NCI-H2029 (cell line): ENCODE measurements at places on chromosomes 6 and 20.

DNA sequence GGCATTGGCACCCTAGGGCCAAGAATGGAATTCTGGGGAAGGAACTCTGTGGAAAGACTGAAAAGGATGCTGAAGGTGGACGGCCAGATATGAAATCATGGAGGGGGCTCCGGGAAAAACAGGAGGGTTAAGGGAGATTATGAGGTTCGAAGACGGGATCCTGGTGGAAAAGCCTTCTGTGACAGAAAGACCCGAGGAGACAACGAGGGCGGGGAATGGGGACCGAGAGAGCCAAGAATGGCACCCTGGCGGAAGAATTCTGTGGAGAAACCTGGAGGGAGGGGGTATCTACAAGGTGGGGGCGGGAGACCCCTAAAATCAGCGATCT lies 426 bp downstream of the TRMT6 start:
- DNase-seq: no peak

DNA sequence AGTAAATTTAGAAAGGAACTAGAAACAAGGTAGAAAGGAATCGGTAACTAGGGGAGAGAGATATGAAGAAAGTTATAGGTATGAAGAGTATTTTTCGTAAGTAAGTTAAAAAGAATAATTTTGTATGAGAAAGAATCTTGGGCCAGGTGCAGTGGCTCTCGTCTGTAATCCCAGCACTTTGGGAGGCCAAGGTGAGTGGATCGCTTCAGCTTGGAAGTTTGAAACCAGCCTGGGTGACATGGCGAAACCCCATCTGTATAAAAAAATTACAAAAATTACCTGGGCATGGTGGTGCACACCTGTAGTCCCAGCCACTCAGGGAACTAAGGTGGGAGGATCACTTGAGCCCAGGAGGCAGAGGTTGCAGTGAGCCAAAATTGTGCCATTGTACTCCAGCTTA lies 42.0 kb downstream of the TCP11 start:
- DNase-seq: no peak

DNA sequence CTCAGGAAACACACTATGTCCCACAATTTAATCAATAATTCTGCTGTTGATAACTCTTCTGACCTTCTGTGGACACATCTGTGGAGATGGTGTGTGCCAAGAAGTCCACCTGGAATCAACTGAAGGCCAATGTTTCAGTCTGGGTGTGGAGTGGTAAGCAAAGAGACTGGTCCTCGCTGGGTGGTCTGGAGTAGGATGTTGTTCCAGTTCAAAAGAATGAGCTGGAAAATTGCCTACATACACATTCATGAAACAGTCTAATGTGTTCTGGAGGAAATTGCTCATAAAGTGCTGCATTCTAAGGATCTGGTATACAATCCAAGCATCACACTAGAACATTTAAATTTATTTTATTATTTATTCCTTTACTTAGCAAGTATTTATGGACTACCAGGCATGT lies 33.9 kb upstream of the TBX18 start:
- DNase-seq: no peak

GRCh38 chr20:63746751-63747315 lies 7.3 kb downstream of the SLC2A4RG start:
- no peak for DNase-seq

GRCh38 chr6:31794866-31795615 lies 511 bp downstream of the VARS1 start:
- DNase-seq: peak; percentile 59

DNA sequence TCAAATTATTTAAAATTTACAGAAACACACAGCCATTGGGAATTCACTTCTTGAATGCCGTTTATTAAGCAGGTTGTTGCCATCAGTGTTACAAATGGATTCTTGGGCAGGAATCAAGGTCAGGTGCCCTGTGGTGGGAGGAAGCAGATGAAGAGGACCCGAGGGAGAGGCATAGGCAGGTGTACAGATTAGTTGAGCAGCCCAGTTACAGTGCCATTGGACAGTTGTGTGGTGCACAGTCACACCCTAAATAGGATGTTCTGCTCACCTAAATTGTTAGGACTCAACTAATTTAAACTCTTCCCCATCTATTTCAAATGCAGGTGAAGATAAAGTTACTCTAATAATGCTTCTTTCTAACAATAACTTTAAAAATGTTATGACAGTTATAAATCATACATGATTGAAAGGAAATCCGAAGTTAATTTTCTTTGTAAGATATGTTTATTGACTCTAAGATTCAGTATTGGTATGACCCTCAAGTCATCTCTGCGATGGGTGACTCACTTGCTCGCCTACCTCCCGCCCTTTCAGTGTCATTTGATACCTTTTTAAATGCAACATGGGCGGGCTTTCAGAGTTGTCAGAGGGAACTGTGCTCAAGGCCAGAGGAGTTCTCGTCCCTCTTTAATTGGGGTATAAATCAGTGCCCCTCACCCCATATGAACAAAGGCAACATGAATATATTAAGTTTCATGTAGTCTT lies 35.1 kb downstream of the DSE start:
- DNase-seq: no peak

DNA sequence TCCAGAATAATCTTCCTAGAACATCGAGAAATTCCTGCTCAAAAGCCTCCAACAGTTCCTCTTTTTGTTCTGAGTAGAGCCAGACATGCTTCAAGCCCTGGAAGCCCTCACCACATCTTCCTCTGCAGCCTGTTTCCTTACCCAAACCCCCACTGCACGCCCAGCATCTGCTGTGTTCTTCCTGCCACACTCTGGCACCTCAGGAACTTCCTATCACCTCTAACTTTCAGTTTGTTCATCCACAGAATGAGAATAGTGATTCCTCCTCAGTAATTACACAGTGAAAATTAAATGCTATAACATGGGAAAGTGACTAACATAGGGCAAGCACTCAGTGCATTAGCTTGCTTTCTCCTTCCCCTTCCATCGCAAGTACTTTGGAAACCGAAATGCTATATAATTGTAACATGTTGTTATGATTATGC lies 26.3 kb downstream of the C6orf89 start:
- no peak for DNase-seq

GRCh38 chr6:137167702-137168377 lies 5.6 kb downstream of the IL22RA2 start:
- no peak for DNase-seq

- peak; percentile 50 for DNase-seq
These were observed 144.2 kb downstream of the EYA2 start for GRCh38 chr20:47038566-47039560.

DNA sequence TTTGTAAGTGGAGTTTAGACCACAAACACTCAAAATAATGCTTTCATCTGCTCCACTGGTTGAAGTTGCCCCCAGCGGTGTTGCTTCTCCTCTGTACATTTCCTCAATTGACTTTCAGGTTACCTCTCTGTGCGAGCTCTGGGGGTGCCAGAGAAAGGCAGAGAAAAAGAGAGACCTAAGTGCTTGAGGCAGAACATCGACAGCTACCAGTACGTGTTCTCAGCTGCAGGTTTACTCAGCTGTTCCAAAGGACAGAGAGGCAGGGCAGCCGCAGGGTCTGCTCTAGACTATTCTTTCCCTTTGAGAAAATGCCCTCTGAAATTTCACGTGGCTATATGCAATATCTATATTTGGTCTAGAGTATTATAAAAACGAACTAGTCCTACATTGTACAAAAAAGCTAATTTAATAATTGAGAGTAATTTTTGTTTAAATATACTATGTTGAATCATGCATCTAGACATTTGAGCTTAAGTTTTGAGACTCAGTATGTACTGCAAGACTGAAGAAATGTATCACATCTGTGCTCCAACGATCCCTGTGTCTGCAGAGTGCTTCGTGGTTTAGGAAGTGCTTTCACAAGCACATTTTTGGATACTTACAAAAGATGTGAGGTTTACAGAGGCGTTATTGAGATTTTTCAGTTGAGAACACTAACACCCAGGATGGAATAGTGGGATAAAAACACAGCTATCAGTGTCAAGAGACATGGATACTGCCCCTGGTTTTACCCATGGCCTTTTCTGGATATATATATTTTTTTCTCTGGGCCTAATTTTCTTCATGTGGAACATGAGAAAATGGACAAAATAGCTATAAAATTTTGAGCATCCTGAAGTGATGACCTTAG lies 453.6 kb upstream of the FLRT3 start:
- DNase-seq: no peak

GRCh38 chr20:41018153-41018552 lies 10.5 kb upstream of the TOP1 start:
- no peak for DNase-seq

GRCh38 chr6:54718541-54719023 lies 128.0 kb upstream of the FAM83B start:
- peak; percentile 59 for DNase-seq

GRCh38 chr6:161496941-161497340 lies 223.1 kb upstream of the AGPAT4 start:
- DNase-seq: no peak

- DNase-seq: no peak
These were observed 4.3 kb downstream of the MEI4 start for GRCh38 chr6:77656999-77657764.

GRCh38 chr20:52031563-52032303 lies 159.8 kb downstream of the ZFP64 start:
- no peak for DNase-seq

DNA sequence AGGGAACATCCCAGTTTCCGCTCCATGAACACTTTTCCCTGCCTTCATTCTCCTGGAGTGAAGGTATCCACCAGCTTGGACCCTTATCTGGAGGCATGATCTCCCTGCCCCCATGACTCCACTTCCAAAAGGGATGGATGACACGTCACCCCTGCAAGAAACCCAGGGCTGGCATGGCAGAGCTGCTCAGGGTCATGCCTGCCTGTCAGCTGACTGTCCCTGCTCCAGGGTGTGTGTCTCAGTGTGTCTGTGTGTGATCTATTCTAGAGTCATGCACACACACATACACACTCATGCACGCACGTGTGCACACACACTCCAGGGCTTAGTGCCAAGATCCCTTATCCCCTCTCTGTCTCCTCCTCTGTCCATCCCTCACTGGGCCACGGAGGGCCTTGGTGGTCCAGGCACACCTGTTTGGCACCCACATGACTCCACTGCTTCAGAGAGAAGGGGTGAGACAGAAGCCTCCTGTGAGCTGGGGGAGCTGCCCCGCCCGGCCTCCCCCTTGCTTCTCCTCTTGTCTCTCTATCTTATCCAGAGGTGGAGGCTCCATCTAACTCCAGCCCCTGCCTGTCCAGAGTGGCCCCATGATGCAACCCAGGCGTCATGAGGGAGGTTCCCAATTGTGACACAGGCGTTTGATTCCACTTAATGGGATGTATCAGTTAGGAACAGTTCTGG lies 290.9 kb downstream of the CDC5L start:
- DNase-seq: no peak

DNA sequence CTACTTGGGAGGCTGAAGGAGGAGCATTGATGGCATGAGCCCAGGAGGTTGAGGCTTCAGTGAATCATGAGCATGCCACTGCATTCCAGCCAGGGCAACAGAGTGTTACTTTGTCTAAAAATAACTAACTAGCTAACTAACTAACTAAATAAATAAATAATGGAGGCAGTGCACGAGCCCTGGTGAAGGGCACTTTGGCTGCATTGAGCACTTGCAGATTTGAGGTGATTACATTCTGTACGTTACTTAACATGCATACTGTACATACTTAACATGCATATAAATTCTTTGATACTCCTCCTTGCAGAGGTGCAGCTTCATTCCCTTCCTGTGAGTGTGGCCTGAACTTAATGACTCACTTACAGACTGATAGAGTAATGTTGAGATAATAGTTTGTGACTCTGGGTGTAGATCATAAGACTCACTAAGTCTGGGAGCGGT lies 10.7 kb downstream of the HLA-A start:
- DNase-seq: no peak

- no peak for DNase-seq
These were observed 13.2 kb upstream of the PXDC1 start for GRCh38 chr6:3764516-3765335.

DNA sequence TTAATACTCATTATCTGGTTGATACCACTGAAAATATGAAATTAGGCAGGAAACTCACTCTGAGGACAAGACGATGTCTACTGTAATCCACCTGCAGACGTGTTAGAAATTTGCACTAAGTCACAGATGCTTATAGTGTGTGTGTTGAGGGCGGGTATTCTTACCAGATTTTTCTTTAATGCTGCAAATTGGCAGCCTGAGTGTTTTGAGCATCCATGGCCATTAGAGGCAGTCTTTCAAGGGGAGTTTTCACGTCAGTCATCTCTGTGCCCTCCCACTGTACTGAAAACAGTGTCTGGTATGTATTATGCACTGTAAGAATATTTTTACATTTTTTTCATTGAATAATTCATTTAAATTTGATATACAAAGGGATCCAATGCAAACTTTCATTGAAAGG lies 266.5 kb upstream of the QKI start:
- no peak for DNase-seq

- DNase-seq: no peak
These were observed 53.0 kb upstream of the FUCA2 start for GRCh38 chr6:143564484-143565017.

DNA sequence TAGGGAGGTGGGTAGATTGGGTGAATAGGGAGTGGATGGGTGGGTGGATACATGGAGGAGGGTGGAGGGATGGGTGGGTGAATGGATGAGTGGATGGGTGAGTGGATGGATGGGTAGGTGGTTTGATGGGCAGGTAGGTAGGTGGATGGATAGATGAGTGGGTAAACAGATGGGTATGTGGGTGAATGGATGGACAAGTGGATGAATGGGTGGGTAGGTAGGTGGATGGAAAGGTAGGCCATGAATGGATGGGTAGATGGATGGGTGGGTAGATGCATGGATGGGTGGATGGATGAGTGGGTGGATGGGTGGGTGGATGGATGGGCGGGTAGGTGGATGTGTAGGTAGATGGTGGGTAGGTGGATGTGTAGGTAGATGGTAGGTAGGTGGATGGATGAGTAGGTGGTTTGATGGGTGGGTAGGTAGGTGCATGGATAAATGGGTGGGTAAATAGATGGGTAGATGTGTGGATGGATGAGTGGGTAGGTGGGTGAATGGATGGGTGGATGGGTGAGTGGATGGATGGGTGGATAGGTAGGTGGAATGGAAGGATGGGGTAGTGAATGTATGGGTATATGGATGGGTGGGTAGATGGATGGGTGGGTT lies 51.4 kb downstream of the NPEPL1 start:
- no peak for DNase-seq

DNA sequence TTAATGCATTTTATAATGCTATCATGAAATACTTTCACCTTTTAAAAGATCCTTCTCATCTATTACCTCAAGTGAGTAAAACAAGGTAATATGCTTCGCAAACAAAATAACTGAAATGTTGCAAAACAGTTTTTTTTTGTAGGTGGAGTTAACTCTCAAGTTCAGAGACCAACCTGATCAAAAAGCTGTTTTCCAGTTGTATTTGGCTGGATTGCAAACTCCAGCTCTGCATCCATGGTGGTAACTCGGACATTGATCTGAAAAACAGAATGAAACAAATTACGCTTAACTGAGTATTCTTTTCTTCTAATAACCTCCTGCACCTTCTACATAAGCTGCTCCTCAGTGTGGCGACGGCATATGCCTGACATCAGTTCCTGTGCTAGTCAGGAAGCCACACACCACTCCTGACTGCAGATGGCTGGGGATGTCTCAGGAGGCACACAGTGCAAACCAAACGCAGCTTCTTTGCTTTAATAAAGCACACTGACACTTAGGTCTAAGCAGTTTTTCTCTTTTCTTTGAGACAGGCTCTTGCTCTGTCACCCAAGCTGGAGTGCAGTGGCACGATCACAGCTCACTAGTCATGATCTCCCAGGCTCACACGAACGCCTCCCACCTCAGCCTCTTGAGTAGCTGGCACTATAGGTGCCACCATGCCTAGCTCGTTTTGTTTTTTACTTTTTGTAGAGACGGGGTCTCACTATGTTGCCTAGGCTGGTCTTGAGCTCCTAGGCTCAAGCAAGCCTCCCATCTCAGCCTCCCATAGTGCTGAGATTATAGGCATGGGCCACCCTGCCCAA lies 29.9 kb downstream of the EZR start:
- no peak for DNase-seq
